ENCODE measurements at places on chromosomes 6 and 20.

GRCh38 chr6:19261642-19262041, 575.5 kb upstream of the ID4 start:
- DNase-seq, result no peak

DNA sequence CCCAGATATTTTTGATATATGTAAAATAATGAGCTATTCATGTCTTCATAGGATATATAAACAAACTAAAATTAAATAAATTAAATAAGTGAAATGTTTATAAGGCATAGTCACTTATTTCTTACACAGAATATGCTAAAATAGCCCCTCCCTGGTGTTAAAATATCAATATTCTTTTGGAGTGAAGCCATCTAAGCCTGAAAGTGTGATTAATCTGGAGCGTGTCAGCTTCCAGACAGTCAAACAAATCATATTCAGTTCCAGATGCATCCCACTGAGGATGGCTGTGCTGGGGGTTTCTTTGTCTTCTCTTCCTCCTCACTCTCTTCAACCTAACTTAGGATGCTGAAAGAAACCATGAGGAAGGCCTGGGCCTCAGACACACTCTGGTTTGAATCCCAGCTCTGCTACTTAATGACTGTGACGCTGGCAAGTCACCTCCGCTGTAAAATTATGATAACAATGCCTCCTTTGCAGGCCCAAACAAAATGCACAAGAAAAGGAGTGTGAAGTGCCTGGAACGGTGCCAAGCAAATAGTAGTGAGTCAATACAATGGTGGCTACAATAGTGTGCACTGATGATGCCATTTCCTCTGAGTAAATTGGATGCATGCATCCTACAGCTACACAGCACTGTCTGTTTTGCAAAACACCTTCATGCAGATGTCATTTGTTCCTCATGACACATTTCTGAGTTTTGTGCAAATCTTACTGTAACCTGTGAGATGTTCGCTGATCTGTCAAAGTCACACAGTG, 161.4 kb downstream of the FOXC1 start:
- DNase-seq, result no peak

DNA sequence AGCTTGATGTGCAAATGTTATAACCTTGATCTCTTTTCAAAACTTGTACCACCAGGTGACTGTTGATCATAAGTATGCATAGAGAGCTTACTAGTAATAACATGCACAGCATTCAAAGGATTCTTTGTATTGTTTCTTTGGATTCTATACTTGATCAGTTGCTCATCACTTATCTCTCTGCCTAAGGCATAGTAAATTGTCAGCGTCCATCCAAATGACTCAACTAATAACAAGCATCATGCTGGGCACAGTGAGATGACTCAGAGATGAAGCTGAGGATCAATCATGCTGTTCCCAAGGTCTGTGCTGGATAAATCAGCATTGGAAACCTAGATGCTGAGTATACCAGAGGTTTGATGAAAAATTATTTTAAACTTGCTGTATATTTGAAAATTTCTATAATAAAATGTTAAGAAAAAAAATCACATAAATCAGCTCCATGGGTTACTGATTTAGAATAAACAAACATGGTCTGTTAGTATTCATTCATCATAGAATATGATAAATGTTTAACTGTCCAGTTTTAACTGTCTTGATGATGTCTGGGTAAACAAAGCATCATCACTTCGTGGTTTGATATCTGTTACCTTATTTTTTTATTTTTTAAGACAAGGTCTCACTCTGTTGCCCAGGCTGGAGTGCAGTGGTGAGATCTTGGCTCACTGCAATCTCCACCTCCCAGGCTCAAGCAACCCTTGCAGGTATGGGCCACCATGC, 45.6 kb upstream of the SGK1 start:
- DNase-seq, result no peak

DNA sequence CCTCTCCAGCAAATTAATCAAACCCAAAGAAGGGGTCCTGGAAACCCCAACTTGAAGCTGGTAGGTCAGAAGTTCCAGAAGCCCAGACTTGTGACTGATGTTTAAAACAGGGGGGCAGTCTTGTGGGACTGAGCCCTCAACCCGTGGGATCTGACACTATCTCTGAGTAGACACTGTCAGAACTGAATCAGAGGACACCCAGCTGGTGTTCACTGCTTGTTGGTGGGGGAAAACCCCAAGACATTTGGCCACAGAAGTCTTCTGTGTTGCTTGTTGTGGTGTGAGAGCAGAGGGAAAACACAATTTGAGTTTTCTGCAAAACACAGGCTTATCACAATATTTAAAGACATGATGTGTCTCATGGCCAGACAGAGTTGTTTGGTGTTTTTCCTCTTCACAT, 29.9 kb downstream of the KIF13A start:
- DNase-seq, result no peak

DNA sequence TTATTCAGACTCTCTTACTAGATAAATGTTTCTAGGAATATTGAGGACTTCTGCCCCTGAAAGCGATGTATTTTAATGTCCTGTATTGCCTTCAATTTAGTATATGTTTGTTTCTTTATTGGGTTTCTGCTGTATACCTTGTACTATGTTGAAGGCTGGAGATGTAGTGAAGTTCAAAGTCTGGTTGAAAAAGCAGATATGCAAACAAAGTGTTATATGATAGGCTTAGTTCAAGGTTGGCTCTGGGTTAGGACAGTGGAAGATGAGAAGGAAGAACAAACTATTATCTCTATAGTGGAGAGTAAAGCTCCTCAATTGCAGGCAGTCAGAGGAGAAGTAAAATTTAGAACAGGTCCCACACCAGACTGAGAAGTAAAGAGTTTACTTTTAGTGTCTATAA, 36.3 kb upstream of the ADGRG6 start:
- DNase-seq, result no peak

- DNase-seq, result no peak
These were observed 6.1 kb upstream of the LEMD2 start for GRCh38 chr6:33794910-33795623.

DNA sequence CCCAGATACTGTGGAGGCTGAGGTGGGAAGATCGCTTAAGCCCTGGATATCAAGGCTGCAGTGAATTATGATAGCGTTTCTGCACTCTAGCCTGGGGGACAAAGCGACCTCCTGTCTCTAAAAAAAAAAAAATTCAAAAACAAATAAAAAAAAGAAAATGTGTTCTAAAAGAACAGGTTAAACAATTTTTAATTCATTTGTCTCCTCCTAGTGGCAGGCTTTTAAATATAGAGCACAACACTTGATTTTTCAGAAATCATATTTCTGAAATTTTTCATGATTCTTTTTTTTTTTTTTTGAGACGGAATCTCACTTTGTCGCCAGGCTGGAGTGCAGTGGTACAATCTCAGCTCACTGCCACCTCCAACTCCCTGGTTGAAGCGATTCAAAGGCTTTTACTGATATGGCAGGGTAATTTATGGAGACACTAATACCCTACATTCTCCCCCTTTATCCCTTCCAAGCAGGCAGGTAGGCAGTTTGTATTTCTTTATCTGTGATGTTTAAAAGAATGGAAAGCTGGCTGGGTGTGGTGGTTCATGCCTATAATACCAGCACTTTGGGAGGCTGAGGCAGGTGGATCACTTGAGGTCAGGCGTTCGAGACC, 8.7 kb upstream of the GTF3C6 start:
- DNase-seq, result no peak

DNA sequence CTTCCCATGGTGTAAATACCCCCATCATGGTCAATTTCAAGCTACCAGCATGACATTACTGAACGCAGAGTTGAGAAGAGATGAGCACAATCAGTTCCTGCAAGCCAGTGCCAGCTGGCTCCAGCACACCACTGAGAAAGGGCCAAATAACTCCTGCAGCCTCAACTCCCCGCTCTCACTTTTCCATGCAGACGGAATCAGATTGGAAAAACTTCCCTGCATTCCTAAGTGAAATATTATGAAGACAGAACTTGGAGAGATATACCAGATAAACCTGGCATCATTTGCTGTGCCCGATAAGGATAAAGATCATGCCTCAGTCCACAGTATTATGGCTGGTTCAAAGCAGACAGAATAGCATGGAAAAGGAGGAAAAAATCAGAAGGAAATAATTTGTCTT, 56.7 kb downstream of the FILIP1 start:
- no peak for DNase-seq

GRCh38 chr20:3660262-3661059, 2.7 kb downstream of the GFRA4 start:
- DNase-seq, result peak; percentile 38

GRCh38 chr6:7112741-7113313, 5.1 kb downstream of the RREB1 start:
- no peak for DNase-seq

- DNase-seq, result no peak
These were observed 63.8 kb upstream of the MYL9 start for GRCh38 chr20:36477475-36477874.

- DNase-seq, result no peak
These were observed 238.3 kb downstream of the DOK5 start for GRCh38 chr20:54713727-54714126.

DNA sequence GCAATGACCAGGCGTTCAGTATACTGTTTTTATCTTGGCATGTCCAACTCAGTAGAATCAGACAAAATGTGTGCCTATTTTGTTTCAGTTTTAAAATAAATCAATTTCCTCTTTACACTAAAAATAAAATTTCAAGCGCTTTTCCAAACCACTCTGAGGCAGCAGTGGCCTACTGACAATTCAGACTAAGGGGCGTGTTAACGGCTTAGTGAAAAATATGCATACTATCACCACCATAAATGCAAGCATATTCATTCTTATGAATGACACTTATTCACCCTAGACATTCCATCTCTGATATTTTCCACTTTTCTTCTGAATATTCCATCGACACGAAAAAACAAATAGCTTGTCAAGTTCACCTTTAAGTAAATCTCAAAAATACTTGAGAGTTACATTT, 7.5 kb downstream of the TBX18 start:
- no peak for DNase-seq

- DNase-seq, result no peak
These were observed 190.8 kb downstream of the DLL1 start for GRCh38 chr6:170100046-170100445.
